Stimulated activated CD8-positive, alpha-beta memory T cell treated with anti-CD3 and anti-CD28 coated beads, Interleukin-4, amount 100 ng/mL, for 1 hour (primary cell): ENCODE measurements at places on chromosomes 7 and 10.

- no peak for DNase-seq
Observed at GRCh38 chr10:84540022-84540616, 211.7 kb downstream of the CCSER2 start.

DNA sequence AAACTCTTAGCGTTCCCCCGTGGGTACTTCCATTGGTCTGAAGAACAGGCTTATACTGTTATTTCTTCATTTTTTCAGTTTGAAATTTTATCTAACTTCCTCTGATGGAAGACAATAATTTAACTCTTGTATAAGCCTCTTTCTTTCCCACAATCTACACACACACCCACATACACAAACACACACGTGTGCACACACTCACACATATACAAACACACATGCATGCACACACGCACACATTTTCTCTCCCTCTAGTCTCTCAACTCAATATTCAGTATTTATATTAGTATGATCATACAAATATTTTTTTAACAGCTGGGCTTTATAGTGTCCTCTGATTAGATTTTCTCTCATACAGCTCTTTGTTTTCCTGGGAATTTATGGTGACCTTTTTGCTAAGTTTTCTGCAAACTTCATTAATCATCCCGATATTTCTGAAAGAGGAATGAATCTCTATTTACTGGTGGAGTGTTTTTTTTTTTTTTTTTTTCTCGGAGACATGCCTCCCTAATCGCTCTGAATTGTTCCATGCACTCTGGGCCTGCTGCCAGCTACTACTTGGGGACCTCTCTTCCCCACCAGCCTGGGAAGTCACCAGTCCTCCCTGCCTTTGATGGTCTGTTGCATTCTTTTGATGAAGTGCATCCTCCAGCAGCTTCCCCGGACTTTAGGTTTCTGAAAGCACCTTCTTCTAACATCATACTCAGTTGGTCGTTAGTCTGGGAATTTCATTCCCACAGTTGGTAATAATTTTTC lies 75.5 kb downstream of the ZNF777 start:
- no peak for DNase-seq

- DNase-seq, result no peak
Observed at GRCh38 chr10:109780997-109781396, 142.3 kb downstream of the XPNPEP1 start.

- DNase-seq, result peak; percentile 59
Observed at GRCh38 chr10:100998991-100999741, 442 bp upstream of the LZTS2 start.

DNA sequence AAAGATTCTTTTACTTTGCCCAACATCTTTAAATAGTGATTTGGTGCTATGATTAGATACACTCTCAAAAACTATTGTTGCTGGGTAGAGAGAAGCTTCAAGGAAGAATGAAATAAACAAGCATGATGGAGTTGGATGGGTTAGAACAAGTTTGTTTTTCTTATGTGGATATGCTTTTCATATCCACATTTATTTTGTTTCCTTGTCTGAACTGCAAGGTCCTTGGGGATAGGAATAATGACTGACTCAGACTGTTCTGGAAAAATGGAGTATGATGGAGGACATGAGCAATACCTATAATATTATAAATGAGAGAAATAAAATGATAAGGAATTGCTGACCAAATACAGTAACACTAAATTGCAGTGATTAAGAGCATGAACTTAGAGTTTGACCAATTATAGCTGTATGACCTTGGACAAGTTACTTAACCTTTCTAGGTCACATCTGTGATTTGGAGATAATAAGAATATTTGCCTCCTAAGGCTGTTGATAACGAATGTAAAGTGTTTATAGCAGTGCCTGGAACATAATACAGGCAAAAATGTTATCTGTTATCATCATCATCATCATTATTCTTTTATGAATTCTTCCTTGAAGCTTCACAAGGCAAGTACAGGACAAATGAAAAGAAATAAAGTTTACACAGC lies 847.5 kb downstream of the LRMDA start:
- no peak for DNase-seq

GRCh38 chr7:123864966-123865365 lies 20.0 kb downstream of the HYAL4 start:
- DNase-seq, result no peak

GRCh38 chr7:2509298-2509906 lies 10.2 kb upstream of the LFNG start:
- no peak for DNase-seq
